ENCODE measurements at places on chromosomes 6 and 20.

GRCh38 chr6:9927275-9927674, 487.6 kb downstream of the TFAP2A start:
- no peak for DNase-seq

- DNase-seq = no peak
Observed at GRCh38 chr6:135185483-135185882, 4.4 kb downstream of the MYB start.

- DNase-seq = no peak
Observed at GRCh38 chr20:55449091-55449490, 556.2 kb downstream of the CBLN4 start.

DNA sequence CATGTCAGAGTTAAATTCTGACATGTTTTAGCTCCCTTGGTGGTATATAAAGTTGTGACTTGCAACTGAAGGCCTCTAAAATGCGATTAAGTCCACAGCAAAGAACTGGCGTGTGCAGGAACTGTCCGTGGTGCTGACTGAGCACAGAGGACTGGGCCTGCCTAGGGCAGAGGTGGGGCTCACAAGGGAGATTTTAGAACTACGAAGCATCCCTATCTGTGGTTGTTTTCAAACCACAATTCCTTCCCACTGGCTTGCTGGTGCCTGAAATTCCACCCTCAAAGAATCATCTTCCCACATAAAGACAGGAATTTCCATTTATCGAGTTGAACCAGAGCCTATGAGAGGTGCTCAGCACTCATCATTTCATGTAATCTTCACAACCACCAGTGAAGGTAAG, 30.1 kb downstream of the RIMS4 start:
- DNase-seq = peak; percentile 12

GRCh38 chr6:36662827-36663256, 15.7 kb upstream of the CDKN1A start:
- DNase-seq = no peak

DNA sequence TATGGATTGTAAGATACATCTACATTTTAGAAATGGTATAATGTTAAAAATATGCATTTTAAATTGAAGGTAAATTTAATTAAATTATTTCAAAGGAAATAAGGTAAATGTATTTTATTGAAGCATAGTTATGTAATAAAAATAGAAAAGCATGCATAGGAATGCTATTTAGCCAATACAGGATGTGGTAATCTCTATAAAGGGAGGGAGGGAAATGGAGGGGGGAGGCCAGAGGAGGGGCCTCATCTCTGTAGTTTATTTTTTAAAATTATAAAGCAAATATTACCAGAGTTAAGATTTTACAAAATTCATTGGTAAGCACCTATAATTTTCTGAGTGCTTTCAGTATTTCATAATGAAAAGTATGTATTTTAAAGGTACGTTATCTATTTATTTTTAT, 27.2 kb downstream of the SLC16A10 start:
- DNase-seq = no peak

DNA sequence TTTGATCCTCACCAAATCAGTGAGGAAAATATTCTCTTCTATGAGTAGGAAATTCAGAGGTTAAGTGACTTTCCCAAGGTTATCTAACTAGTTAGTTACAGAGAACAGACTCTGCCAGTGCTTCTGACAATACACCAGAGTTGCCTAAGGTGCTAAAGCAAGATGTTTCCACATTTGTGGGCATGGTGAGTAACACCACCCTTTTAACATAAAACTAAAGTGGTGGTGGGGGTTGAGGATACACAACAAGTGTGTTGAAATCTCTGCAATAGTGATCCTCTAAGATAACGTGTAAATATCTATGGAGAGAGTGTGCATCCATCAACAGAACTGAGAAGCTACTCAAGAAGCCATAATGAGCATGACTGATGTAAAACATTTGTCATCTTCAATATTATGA, 11.7 kb downstream of the VNN2 start:
- DNase-seq = no peak

- DNase-seq = no peak
Observed at GRCh38 chr6:124974771-124975377, 12.6 kb downstream of the RNF217 start.

DNA sequence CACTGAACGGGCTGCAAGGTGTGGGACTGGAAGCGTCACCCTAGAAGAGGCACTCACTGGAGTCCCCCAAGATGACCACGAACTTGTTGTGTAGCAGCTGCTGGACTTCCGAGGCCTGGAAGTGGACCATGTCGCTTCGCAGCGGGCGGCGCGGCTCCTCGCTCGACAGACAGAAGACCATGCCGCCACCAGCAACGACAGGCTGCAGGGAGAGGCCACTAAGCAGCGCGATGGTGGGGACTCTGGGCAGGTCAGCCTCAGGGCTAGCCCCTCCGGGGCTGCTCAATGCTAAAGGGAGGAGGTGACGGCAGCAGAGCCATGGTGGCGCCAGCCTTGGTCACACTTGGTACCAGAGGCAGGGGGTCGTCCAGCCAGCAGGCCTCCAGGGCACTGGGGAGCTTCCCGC, 720 bp downstream of the PCED1A start:
- no peak for DNase-seq

DNA sequence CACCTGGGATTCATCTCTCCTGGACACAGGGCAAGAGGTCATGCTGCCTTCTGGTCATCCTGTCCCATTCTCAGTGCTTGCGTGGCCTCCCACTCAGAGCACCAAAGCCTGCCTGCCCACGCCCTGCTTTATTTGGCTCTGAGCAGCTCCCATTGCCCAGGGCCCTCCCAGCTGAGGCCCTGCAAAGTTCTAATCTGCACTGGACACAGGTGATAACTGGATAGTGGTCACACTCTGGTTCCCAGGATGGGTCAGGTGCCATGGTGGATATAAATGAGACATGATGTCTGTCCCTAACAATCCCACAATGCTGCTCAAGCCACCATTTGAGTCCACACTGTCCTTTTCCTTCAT, 39.5 kb downstream of the CPXM1 start:
- DNase-seq = no peak

- DNase-seq = no peak
Observed at GRCh38 chr6:11682561-11682975, 96.0 kb downstream of the ADTRP start.

GRCh38 chr6:112571488-112572270, 224.5 kb downstream of the RFPL4B start:
- DNase-seq = no peak

GRCh38 chr20:4774207-4774606, 52.5 kb downstream of the PRND start:
- no peak for DNase-seq

GRCh38 chr6:167113935-167114910, 8.7 kb upstream of the CCR6 start:
- no peak for DNase-seq

DNA sequence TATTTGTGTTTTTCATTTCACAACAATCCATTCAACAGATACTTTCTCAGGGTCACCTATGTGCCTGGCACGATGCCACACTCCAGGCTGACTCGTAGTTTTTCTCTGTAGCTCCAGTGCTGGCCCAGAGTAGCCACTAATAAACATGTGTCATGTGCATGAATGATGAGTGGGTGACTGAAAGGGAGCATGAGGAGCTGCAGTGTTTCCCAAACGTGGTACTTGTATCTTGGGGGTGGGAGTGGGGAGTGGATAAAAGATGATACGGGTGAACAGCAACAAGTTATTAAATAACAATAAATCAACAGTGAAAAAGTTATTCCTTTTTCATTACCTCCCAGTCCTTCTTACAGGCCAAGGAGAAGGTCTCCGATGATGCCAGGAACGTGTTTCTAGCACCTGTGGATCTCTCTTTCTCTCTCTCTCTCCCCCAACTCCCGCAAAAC, 17.1 kb downstream of the SRXN1 start:
- no peak for DNase-seq

DNA sequence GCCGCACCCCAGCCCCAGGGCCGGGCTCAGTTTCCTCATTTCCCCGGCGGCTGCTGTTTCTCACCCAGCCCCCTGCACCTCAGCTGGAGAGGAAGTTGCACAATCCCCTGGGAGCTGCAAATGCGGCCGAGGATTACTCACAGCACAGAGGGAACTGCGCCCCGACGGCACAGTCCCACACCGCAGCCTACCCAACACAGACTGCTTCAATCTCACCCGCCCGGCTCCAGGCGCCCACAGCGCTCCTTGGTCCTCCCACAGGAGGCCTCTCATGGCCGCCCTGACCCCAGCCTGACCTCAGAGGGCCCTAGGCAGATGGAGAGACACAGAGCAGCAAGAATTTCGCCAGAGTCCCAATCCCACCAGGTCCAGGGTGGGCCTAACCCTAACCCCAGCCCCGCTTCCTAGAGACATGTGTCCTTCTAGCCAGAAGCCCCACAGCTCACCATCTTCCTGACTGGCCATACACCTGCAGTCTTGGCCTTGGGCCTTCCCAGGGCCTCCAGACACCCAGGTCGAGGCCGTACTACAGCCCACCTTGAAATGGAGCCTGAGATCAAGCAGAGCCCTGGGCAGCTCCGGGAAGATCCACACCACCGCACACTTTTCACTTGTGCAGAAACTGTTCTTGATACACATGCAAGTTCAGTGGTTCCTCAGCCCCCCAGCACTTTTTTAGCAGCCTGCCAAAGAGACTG, 11.7 kb downstream of the TFEB start:
- no peak for DNase-seq

- no peak for DNase-seq
Observed at GRCh38 chr6:27631609-27631916, 158.7 kb upstream of the ZNF184 start.

- peak; percentile 14 for DNase-seq
Observed at GRCh38 chr6:143279385-143279784, 171.1 kb downstream of the ADAT2 start.

- no peak for DNase-seq
Observed at GRCh38 chr20:61638802-61639585, 386.9 kb downstream of the CDH4 start.

DNA sequence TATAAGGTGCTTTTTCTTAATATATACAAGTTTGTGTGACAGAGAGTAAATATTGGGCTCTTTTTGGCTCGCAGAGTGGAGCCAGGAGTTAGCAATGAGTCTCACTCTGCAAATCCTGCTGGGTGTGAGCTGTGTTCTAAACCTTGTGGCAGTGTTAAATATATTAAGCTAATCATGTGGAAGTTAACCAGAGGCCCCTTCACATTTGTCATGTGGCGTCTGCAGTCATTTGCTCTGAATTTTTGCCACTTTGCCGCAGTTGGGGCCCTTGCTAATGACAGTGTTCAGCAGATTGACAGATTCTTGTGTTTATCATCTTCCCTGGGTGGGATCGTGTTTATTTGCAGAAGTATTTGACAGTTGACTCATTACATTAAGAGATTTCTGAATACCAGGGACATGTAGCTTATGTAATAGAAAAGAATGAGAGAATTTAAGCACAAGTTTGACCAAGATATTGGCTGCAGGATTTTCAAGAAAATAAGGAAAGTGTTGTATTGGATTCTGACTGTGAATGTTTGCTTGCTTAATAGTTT, 37.9 kb downstream of the SPATA2 start:
- no peak for DNase-seq

- no peak for DNase-seq
Observed at GRCh38 chr20:57927376-57927775, 217.6 kb upstream of the PMEPA1 start.

DNA sequence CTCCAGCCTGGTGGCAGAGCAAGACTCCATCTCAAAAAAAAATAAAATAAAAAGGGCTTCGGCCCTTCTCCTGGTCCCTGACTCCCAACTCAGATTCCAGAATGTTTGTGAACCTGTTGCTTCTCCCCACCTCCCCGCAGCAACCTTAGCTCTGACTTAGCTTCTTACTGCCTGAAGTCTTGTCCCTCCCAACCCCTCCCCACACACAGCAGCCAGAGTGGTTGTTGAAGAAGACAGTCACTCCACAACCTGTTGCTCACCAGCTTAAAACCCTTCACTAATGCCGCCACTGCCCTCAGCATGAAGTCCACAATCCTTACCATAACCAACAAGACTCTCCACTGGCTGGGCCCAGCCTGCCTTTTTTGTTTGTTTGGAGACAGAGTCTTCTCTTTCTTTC, 6.5 kb upstream of the PTPRT start:
- no peak for DNase-seq

DNA sequence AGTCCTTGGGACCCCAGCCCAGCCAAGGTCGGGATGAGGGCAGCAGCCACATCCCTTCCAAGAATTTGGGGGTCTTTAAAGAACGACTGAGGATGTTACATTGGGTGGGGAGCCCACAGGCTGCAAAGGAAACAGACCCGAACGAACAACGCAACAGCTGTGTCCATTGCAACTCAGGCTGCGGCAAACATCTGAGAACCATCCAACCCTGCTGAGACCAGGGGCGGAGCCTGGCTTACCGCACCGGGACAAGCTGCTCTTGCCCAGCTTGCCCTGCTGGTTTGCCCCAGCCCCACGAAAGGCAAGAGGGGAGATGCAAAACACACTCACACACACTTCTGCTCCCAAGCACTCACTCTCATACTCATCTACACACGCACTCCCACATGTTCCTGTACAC, 21.5 kb upstream of the TAF4 start:
- DNase-seq = no peak

- no peak for DNase-seq
Observed at GRCh38 chr20:40286975-40287531, 402.0 kb downstream of the MAFB start.

DNA sequence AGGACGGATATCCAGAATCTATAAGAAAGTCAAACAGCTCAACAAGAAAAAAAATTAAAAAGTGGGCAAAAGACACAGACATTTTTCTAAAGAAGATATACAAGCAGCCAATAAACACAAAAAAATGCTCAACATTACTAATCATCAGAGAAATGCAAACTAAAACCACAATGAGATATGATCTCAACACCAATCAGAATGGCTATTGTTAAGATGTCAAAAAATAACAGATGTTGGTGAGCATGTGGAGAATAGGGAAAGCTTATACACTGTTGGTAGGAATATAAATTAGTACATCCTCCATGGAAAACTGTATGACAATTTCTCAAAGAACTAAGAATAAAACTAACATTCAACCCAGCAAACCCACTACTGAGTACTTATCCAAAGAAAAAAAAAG, 23.3 kb upstream of the OSTM1 start:
- no peak for DNase-seq

DNA sequence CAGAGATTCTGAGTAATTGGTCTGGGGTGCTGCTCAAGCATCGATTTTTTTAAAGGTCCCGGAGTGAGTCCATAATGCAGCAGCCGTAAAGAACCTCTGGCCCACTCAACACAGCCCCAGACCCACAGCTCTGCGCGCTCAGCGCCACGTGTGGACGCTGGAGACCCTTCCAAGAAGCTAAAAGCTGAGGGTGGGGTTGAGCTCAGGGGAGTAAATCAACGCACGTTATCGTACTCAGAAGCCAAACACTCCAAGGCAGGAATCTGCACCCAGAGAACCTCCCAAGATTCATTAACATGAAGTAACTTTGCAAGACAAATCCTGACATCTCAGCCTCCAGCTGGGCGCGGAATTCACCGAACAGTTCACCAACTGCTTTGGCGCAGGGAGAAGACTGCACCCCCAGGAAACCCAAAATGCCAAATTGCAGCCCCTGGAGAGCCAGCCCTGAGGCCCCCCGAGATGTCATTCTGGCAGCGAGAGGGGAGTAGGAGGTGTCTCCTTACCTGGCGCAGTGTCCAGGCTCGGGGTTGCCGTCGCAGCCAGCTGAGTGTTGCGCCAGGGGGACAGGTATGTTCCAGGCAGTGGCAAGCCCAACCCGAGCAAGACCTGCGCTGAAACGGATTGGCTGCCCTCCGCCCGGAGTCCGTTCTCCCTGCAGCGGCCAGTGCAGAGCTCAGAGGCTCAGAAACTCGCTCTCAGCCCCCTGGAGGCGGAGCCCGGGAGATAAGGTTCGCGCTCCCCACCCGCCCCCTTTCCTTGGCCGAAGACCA, at the start of gene COL21A1:
TSS of gene COL21A1 (minus strand) at position 700 of the 773 bp plus-strand sequence. CDS start 64,962 bp downstream, outside the sequence.
- no peak for DNase-seq

- DNase-seq = no peak
Observed at GRCh38 chr6:144909753-144910285, 624.7 kb downstream of the UTRN start.

GRCh38 chr6:74507649-74508048, 698.2 kb downstream of the COL12A1 start:
- DNase-seq = no peak

Measured in stimulated activated naive CD8-positive, alpha-beta T cell treated with anti-CD3 and anti-CD28 coated beads, Interleukin-15, amount 100 ng/mL, for 72 hours (primary cell).